ENCODE measurements at places on chromosomes 11 and 22.
A peak's percentile ranks its signal among the peaks of the same experiment; 100 is the strongest.

GRCh38 chr11:120335908-120336640 lies at the start of gene ARHGEF12:
TSS of gene ARHGEF12 (plus strand) at chr11:120336413. CDS start at chr11:120337244, 831 bp downstream.
- peak; percentile 57 for DNase-seq

GRCh38 chr11:72614381-72614780 lies 59.8 kb downstream of the PDE2A start:
- no peak for DNase-seq

DNA sequence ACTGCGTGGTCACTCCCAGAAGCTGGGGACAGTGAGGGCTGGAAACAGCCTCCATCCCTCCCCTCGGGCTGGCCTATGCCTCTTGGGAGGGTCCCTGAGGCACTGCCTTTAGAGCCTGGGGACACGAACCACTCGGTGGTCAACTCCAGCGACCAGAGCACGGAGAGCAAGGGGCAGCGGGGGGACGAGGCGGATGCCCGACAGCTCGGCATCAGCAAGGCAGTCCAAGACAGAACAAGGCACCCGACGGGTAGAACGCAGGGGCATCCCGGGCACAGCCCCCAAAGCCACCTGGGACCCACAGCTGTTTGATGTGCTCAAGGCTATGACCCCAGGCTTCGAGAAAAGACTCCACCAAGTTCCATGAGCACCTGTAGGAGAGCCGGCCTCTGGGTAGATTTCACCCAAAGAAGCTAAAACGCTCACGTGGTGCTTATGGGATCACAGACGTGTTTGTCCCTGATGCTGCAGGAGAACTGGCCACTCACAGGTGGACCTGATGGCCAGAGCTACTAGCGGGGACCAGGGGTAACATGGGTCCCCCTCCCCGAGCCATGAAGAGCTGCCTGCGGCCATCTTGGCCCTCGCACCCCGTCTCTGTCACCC lies 510 bp upstream of the LSP1 start:
- DNase-seq, result no peak

GRCh38 chr11:113952070-113952469 lies 22.8 kb upstream of the HTR3A start:
- no peak for DNase-seq

DNA sequence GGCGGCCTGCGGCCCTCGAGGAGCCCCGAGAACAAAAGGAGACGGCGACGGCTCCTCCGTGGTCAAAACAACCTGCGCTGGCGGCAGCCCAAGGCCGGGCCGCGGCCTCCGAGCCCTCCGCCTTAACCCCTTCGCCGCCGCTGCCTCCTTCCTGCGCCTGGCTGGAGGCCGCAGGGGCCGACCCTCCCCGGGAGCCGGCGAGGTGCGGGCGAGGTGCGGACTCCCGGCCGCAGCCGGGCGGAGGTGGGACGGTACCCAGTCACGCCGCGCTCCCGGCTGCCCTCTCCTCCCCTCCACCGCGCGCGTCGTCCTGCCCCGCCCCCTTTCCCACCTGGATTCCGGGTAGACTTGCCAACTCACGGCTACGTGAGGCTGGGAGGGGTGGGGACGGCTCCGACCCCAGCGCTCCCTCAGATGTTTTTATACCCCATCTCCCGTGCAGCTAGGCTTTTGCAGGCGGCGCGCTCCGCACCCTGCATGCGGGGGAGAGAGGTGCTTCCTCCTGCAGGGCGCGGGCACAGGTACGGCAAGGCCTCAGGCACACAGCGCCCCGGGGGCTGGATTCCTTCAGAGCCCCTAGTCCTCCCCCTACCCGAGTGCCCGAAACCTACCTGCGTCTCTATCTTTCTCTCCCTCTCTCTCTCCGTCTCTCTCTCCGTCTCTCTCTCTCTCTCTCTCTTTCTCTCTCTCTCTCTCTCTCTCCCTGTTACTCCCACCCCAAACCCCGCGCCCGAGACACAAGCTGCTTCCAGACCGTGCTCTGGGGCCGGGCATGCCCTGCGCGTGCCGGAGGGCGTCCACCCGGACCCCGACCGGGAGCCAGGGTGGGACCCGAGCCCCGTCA lies 2.0 kb downstream of the PDGFB start:
- DNase-seq, result peak; percentile 42

All from activated effector memory CD4-positive, alpha-beta T cell treated with Interleukin-2 at 50 U/mL for 16 hours (primary cell).